Activated CD4-positive, alpha-beta memory T cell treated with anti-CD3 and anti-CD28 coated beads for 36 hours (primary cell): ENCODE measurements at places on chromosomes 7 and 10. TPM values are rescaled to one million over a fixed set of nuclear protein-coding genes. Genes with fewer than 3 reads are reported as not detected.

DNA sequence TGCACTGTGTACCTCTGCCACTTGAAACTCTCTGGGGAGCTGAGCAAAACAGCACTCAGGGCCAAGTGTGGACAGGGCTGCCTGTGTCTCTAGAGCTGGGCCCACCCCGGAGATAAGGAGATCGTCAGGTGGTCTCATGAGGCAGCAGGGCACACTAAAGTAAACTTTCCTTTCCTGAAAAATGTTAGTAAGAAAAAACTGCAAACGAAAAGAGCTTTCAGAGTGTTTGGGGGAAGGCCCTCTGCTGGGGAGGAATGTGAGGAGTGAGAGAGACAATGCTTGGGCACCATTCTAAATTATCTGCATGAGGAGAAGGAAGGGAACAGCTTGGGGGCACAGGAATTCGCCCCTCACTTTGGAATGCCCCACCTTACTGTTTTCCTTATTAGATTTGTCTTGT, 127.7 kb downstream of the ATXN7L1 start:
- H3K36me3 ChIP-seq = no peaks in the 10 kb centered on the region
- no peak for DNase-seq
- peaks cover 6% of the 10 kb centered on the region for H3K4me1 ChIP-seq
- H3K27ac ChIP-seq = no peak overlapping the region
- H3K27me3 ChIP-seq = no peaks in the 10 kb centered on the region

- H3K4me3 ChIP-seq = no peak overlapping the region
- DNase-seq = no peak
- peaks cover 2% of the 10 kb centered on the region for H3K4me1 ChIP-seq
- no peak overlapping the region for H3K27ac ChIP-seq
- peaks cover 2% of the 10 kb centered on the region for H3K27me3 ChIP-seq
Measured at GRCh38 chr10:78508955-78509748, 475.5 kb downstream of the RPS24 start.

DNA sequence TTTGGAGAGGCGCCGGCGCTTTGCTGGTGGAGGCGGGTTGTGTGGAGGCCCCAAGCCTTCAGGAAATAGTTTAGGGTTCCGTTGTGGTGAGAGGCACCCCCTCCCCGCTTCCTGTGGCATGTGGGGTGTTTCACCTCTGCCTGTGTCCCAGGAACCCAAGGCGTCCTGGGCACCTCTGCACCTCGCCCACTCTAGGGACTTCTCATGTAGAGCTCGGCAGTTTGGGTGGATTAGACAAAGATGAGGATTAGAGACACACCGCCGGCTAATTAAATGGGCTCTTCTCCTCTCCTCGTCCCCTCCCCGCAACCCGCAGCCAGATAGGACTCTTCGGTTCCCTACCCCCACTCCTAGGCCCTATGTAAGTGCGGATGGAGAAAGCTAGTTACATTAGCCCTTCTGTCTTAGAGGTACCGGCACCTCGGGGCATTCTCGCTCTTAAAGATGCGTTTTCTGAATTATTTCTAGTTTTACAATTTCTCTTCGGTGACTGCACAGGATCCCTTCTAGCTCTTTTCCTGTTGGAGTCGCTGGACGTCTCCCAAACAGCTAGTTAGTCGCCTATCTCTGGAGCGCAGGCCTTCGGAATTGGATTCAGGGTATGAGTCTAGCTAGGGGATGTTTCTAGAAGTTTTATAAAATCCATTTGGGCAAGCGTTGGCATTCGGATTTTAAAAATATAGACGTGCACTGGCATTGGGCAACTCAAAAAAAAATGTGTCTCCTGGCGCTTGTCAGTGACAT, 7.8 kb downstream of the PTF1A start:
- H3K27ac ChIP-seq = no peak overlapping the region
- no peak overlapping the region for H3K4me3 ChIP-seq
- DNase-seq = no peak
- peaks cover 78% of the 10 kb centered on the region for H3K27me3 ChIP-seq
- peaks cover 5% of the 10 kb centered on the region for H3K4me1 ChIP-seq
- H3K36me3 ChIP-seq = no peaks in the 10 kb centered on the region

GRCh38 chr10:96441322-96441885, 72.3 kb downstream of the TLL2 start:
- no peak overlapping the region for H3K27ac ChIP-seq
- DNase-seq = no peak
- H3K4me3 ChIP-seq = no peak overlapping the region
- no peaks in the 10 kb centered on the region for H3K36me3 ChIP-seq

- H3K4me1 ChIP-seq = no peaks in the 10 kb centered on the region
- no peak overlapping the region for H3K27ac ChIP-seq
Measured at GRCh38 chr7:102897856-102898531, 14.8 kb upstream of the LRRC17 start.

DNA sequence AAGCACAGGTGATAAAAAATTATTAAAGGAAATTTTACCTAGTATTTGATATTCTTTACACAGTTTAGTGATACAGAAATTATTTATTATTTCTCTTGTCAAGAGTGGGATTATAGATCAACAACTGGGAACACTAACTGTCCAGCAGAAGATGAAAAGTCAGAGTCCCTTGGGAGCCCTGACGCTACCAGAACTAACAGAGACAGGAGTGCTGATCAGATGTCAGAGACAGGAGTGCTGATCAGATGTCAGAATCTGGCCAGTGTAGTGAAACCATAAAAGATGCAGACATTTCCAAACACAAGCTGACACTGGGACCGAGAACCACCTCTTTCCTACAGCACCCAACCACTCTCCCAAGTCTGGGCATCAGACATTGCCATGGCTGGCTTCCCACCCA, 828.2 kb downstream of the TNS3 start:
- DNase-seq = no peak
- H3K4me3 ChIP-seq = no peak overlapping the region
- no peak overlapping the region for H3K27ac ChIP-seq
- H3K36me3 ChIP-seq = no peaks in the 10 kb centered on the region
- H3K27me3 ChIP-seq = no peaks in the 10 kb centered on the region

DNA sequence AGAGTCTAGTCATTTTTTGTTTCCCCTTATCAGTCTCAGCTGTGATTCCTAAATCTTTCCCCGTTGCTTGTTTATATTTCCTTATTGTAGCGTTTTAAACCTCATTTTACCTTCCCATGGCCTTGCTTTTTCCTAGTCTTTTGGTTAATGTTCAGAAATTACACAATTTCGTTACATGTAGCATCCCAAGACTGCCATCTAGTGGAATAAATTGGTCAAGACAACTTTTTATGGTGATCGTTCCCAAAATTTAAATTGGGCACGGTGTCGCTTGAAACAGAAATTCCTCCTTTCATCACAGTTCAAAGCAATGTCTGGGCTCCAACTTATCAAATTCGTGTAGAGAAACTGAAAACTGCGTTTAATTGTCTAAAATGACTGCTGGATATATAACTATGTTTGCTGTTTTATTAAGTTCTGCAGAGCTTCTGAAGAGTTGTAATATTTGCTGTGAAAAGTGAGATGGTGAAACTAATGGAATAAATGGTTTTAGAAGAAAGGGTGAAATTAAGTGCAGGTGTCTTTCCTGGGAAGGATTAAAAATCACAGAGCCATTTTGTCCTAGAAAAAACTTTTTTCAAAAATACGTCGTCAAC, 370.2 kb downstream of the PHF14 start:
- H3K27me3 ChIP-seq = peaks cover 8% of the 10 kb centered on the region
- no peaks in the 10 kb centered on the region for H3K36me3 ChIP-seq
- no peak overlapping the region for H3K27ac ChIP-seq
- H3K4me1 ChIP-seq = peaks cover 7% of the 10 kb centered on the region
- H3K4me3 ChIP-seq = no peak overlapping the region

DNA sequence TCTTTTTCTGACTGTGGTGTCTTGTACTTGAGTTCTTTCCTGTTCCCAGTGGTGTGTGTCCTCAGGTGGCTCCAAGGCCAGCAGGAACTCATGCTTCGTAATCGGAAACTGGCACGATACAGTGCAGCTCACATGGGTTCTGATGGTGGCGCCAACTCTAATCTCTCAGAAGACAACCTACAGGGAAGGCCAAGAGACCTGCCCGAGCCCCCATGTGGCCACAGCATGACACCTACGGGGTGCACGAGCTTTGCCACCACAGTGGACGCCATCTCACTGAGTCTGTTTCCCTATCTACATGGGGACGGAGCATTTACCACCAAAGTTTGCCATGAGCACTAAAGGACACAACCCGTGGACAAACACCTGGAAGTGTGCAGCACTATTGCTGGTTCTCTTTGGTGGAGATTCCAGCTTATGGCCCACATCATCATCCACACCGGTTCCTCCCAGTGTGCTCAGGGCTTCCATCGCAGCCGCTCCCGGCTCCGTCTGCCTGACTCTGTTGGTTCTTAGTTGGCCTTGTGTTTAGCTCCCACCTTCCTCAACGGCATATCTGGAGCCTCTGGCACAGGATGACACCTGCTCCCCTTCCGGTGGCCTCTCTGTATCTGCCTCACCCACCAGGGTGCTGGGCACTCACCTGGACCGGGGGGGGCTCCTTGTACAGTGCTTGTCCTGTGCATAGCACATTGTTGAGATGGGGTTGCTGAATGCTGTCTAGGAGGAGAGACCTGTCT, 586.6 kb upstream of the MKI67 start:
- H3K4me1 ChIP-seq = no peaks in the 10 kb centered on the region
- no peaks in the 10 kb centered on the region for H3K36me3 ChIP-seq
- no peak overlapping the region for H3K27ac ChIP-seq
- peaks cover 3% of the 10 kb centered on the region for H3K27me3 ChIP-seq
- H3K4me3 ChIP-seq = no peak overlapping the region

DNA sequence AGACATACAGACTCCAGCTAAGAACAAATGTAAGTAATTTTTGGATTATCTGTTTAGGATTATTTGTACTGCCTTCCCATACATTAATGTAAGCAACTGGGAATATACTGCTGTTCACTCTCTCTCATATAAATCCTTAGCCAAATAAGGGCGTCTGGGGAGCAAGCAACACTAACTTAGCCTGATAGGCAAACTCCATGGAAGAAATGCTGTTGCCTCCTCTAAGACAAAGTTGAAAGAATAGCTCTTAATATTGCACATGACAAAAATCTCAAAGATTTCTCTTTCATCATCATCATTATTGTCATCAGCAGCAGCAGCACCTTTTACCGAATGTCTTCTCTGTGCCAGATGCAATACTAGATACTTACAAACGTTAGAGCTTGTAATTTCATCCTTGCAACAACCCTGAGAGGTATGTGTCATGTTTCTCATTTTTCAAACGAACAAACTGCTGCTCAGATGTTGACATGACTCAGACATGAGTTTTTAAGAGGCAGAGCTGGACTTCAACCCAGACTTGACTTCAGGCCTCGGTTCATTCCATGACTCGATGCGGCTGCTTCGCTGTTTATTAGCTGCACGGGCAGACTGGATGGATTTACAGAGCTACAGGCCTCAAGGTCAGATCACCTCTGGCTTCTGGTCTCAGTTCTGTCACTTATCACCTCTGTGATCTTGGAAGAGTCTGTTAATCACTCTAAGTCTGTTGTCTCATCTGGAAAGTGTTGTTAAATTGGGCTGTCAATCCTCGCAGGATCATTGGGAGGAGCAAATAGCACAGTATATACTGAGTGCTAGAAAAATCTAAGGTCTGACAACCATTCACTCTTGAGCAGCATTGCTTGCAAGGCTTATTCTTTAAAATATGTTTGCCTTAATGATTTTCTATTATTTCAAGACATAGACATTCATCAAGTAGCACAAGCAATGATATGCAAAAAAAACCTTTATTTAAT, 126.3 kb upstream of the CELF2 start:
- H3K27ac ChIP-seq = no peak overlapping the region
- H3K27me3 ChIP-seq = peaks cover 2% of the 10 kb centered on the region
- DNase-seq = no peak
- no peaks in the 10 kb centered on the region for H3K4me1 ChIP-seq

GRCh38 chr10:128704716-128705115, 578.5 kb upstream of the MKI67 start:
- no peak overlapping the region for H3K4me3 ChIP-seq
- no peak for DNase-seq
- H3K27ac ChIP-seq = no peak overlapping the region
- peaks cover 2% of the 10 kb centered on the region for H3K27me3 ChIP-seq
- H3K36me3 ChIP-seq = no peaks in the 10 kb centered on the region

- no peak overlapping the region for H3K4me3 ChIP-seq
- no peak overlapping the region for H3K27ac ChIP-seq
- no peaks in the 10 kb centered on the region for H3K4me1 ChIP-seq
- H3K27me3 ChIP-seq = no peaks in the 10 kb centered on the region
Measured at GRCh38 chr10:75195035-75195763, 15.4 kb upstream of the VDAC2 start.

GRCh38 chr10:49609006-49609282, 1.2 kb upstream of the SLC18A3 start:
- H3K27ac ChIP-seq = no peak overlapping the region
- H3K4me1 ChIP-seq = peaks cover 9% of the 10 kb centered on the region
- H3K4me3 ChIP-seq = no peak overlapping the region
- peaks cover 5% of the 10 kb centered on the region for H3K36me3 ChIP-seq
- DNase-seq = no peak
- H3K27me3 ChIP-seq = peaks cover 66% of the 10 kb centered on the region

DNA sequence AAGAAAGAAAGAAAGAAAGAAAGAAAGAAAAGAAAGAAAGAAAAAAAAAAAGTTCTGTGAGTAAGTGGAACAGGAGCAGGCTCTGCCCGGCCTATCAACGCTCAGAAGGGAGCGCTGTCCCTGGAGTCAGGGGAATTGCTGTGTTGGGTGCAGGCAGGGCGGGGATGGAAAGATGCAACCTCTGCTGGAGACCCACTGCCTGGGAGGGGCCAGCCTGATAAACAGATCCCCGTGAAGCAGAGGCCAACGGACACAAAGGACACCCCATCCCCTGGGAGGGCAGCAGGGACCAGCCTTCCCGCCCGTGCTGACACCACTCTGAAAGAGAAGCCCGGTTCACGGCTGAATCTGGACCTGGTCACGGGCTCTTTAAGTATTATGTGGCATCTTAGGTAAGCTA, 54.5 kb downstream of the TCERG1L start:
- DNase-seq = no peak
- no peaks in the 10 kb centered on the region for H3K36me3 ChIP-seq
- H3K4me1 ChIP-seq = no peaks in the 10 kb centered on the region
- H3K27ac ChIP-seq = no peak overlapping the region

GRCh38 chr7:100603726-100604027, 1.5 kb downstream of the PCOLCE start:
- H3K27me3 ChIP-seq = no peaks in the 10 kb centered on the region
- H3K4me3 ChIP-seq = peak overlapping the region; percentile 80

DGKB gene
- not detected for total RNA-seq

CALML3 gene
- total RNA-seq = not detected

GIMAP5 gene
- 45.9 TPM for total RNA-seq

ZWINT gene
- 72.7 TPM for total RNA-seq

TYW1B gene
- total RNA-seq = 3.8 TPM
